Stimulated activated effector memory CD8-positive, alpha-beta T cell treated with anti-CD3 and anti-CD28 coated beads, Interleukin-12 subunit alpha, Interleukin-12 subunit beta, amount 100 ng/mL, for 72 hours (primary cell): ENCODE measurements at places on chromosomes 6 and 20.
A peak's percentile ranks its signal among the peaks of the same experiment; 100 is the strongest.

DNA sequence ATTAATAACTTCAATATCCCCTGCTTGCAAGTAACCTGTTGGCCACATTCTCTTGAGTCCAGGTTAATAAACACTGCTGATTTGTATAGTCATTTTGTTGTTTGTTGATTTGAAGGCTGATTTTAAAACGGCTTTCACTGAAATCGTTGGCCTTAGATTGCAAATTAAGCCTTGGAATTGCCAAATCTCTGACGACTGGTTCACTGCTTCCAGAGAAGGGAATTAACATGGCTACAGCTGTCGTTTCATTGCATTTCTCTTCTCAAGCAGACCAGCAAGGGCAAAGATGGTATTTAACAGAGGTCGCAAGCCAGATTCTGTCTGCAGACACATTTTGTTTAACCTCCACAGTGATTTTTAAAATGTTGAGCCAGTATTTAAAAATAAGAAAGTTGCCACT is 470.9 kb downstream of the TFAP2A start:
- no peak for DNase-seq

DNA sequence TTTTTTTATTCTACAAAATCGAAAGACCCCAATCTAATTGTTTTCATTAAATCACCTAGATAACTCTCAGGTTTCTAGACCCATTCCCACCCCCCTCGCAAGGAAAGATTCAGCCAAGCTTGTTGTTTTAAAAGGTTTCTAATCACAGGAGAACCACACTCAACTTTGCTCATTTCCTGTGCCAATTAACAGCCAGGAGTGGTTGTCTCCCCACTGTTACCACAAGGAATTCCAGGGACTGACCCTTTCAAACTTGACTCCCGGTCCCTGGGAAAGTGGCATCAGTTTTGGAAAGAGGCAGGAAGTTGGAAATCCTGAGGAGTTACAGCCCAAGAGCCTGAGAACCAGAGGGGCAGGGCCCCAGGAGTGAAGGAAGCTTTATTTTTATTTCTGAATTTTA is 561.3 kb upstream of the JAG1 start:
- no peak for DNase-seq

DNA sequence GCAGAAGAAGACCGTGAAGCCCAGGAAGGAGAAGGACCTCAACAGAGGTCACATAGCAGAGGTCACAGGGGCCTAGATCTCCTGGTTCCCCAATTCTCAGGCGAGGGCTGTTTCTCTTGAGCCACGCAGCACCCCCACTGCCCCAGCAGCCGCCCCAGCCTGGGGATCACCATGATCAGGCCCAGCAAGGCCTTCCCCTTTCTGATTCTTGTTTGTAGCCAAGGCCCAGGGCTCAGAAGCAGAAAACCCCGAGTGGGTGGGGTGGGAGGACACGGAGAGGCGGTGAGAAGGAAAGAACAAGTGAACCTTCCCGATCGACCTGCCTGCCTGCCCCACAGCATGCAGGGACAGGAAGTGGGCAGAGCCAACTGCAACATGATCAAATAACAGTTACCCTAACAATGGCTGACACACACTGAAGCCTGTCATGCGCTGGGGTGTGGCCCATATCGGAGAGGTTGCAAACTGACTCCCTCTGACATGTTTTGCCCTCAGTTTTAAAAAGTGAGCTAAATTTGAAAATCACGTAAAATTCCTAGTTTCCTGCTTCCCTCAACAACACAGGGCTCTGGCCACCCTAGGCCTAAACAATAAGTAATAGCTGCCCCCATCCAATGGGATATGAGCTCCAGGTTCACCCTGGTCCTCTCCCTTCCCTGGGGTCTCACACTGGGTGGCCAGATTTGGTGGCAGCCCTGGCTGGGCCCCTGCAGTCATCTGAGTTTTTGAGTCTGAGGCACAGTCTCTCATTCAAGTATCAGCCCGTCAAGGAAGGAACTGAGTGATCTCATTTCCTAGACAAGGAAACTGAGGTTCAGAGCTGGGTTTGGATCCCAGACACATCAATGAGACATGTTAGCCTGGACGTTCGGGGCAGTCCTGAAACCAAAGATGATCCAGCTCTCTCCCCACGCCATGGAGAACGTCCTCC is 6.5 kb downstream of the PEDS1 start:
- DNase-seq: peak; percentile 44

GRCh38 chr20:10557685-10558084 is 116.1 kb downstream of the JAG1 start:
- DNase-seq: no peak
